Neural crest cell (in vitro differentiated cells): ENCODE measurements at places on chromosomes 2 and 18.

DNA sequence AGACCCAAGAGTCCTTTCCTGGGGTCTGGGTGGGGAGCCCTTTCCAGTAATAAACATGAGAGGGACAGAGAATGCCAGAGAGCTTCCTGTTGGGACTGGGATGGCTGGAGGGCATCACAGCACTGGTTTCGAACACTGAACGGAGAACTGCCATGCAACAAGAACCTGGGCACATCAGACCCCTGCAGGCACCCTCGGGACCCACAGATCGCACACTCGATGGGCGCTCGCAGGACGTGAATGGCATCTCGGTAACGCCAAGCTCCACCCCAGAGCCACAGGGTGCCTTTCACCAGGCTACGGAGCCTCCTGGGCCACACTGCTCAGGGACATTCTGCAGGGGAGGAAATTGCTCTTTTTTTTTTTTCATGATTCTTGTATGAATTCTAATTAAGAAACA, 25.1 kb downstream of the SLC66A2 start:
- no peak for DNase-seq

- DNase-seq = no peak
Observed at GRCh38 chr2:233817361-233817911, 36.9 kb downstream of the HJURP start.

GRCh38 chr2:24360050-24360962, at the start of gene ITSN2:
ITSN2 (minus strand) TSS chr2:24360536; CDS start chr2:24328082, 32,454 bp downstream.
- DNase-seq = peak; percentile 69

GRCh38 chr18:61764381-61764780, 128.4 kb downstream of the RNF152 start:
- no peak for DNase-seq

- DNase-seq = no peak
Observed at GRCh38 chr2:32792416-32792815, 154.3 kb upstream of the LTBP1 start.

DNA sequence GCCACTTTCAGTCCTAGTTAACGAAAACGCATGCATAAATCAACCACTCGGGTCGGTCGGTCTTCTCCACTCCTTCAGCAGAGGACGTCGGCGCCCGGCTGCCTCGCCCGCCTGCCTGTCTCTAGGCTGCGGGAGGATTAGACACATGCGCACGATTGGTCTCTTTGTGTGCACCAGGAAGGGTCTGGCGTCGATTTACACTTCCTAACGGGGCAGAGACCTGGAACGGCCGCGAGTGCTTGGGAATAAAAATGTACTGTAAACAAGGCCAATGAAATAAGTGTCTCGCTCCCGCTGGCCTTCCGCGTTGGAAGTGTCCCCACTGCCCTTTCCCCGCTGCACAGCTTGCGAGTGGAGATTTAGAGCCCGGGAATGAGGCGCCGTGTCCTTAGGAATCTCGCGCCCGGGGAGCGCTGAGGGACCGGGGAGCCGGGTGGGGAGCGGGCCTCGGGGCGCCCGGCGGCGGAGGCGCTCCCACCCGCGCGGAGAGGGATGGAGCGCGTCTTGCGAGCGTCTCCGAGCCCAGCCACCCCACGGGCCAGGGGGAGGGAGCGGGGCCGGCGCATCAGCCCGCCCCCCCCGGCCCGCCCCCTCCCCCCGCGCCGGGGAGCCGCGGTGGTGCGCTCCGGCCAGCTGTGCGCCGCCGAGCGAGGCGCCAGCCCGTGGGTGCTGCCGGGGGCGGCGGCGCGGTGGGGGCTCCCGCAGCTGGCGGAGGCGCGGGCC, at the start of gene DOK6:
DOK6 (plus strand) TSS at position 636 of the 723 bp plus-strand sequence.
- peak; percentile 61 for DNase-seq

GRCh38 chr2:166278856-166279255, 96.9 kb downstream of the SCN9A start:
- DNase-seq = no peak

GRCh38 chr2:205684871-205685313, 2.6 kb downstream of the NRP2 start:
- DNase-seq = no peak

GRCh38 chr2:12733846-12734245, 17.1 kb downstream of the TRIB2 start:
- no peak for DNase-seq

DNA sequence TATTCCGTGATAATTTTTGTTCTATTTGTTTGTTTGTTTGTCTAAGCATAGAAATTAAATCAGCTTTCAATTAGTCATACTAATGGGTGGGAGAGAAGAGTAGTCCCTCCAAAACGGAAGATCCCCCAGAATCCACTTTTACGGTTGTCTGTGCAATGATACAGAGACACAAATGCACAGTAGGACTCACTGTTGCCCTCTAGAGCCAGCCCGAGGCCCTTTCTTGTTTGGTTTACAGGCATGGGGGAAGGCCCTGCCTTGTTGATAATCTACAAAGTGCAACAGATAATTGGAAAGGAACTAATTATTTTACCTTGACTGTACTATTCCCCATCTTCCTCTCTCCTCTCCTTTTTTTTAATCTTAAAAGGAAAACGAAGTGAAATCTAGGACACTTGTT, 121.1 kb downstream of the ACOXL start:
- DNase-seq = peak; percentile 43

GRCh38 chr2:200702646-200703118, 109.0 kb upstream of the BZW1 start:
- no peak for DNase-seq

GRCh38 chr2:184620367-184620766, 22.0 kb downstream of the ZNF804A start:
- no peak for DNase-seq

DNA sequence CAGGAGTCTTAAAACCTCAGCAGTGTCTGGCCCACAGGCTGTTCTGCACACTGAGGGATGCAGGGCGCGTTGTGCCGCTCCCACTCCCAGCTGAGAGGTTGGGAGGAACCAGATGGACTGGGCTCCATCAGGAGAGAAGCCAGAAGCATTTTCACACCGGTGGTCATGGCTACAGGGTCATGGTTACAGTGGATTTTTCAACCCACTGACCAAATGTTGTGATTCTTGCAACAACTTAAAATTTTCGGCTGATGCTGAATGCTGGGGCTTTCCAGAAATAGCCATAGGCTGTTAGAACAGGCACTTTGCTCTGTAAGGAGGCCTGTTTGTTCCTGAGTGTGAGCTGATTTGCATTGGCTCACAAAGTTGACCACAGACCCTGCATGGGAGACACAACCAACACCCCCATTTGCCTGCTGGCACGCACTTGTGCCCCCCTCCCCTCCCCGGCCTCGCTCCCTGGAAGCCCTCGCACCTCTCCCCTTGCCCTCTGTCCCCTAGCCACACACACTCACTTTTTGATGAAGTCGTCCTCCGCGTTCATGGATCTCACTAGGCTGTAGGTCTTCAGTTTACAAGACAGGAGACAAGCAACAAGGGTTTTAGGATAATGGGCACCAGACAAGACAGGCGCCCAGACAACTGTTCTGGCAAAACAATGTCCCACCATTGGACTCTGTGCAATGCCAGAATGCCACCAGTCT, 3.4 kb downstream of the LPIN1 start:
- DNase-seq = no peak

- no peak for DNase-seq
Observed at GRCh38 chr2:168191955-168192785, 55.2 kb downstream of the STK39 start.

DNA sequence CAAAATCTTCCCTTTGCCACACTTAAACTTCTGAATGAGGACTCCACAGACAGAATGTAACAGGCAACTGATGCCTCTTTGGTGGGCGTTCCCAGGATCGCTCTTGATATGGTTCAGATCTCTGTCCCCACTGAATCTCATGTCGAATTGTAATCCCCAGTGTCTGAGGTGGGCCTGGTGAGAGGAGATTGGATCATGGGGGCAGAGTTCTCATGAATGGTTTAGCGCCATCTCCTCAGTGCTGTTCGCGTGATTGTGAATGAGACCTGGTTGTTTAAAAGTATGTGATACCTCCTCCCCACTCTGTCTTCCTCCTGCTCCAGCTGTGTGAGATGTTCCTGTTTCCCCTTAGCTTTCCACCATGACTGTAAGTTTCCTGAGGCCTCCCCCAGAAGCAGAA, 111.1 kb upstream of the SLC66A3 start:
- DNase-seq = no peak

- DNase-seq = peak; percentile 66
Observed at GRCh38 chr2:218322768-218323525, 30.6 kb upstream of the TMBIM1 start.

- DNase-seq = no peak
Observed at GRCh38 chr2:32942793-32943485, 3.8 kb upstream of the LTBP1 start.

- no peak for DNase-seq
Observed at GRCh38 chr2:216114382-216114713, 5.2 kb downstream of the XRCC5 start.

GRCh38 chr18:76494231-76495005, 624 bp downstream of the ZNF516 start:
- DNase-seq = peak; percentile 43

DNA sequence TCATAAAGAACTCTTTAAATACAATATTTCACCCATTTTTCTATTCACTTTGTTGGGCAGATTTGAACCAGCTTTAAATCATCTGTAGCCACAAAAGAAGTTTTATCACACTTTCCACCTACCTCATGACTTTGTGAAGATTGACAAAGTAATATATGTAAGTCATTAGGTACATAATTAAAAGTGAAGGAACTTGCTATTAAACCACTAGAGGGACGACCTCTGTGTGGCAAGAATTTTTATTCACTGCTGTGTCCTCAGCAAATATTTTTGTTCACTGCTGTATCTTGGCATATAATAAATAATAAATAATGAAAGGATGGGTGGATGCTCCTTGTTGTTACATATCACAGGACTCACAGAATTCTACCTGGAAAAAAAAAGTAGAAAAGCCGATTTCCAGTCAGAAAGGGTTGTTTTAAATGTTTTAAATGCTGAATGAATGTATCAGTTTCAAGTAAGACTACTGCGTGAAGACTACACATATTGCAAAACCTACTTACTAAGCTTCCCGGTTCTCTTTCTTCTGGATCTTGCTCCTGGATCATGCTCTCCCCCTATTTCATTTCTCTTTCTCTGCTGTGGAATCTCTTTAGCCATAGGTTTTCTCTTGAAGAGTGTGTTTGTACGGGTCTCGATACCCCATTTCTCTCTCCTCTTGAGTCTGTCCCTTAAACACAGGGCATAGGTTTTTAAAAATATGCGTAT, 44.8 kb downstream of the KCMF1 start:
- no peak for DNase-seq

DNA sequence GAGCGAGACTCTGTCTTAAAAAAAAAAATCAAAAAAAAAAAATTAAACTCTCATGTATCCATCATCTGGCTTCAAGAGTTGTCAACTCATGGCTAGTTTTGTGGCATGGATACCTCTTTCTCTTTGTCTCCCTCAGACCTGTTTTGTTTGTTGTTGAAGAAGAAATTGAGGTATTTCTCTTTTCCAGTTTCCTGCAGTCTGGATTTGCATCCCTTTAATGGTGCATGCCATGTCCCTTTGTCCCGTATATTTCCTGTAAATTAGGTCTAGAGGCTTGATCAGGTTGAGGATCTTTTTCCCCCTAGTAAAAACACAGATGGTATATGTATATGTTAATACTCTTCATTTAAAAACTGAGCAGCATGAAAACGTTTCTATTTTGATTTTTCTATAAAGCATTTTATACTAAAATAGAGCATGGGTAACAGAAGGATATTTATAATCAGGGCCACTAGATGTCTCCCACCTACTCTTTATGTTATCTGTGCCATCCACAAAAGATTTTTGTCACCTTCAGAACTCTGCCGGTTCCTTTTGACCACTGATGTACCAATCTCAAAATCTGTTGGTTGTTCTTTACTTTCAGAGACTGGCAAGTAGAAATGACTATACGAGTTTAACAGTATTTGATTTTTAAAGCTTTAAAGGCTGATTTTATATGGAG, 80.1 kb downstream of the GALNT1 start:
- no peak for DNase-seq

DNA sequence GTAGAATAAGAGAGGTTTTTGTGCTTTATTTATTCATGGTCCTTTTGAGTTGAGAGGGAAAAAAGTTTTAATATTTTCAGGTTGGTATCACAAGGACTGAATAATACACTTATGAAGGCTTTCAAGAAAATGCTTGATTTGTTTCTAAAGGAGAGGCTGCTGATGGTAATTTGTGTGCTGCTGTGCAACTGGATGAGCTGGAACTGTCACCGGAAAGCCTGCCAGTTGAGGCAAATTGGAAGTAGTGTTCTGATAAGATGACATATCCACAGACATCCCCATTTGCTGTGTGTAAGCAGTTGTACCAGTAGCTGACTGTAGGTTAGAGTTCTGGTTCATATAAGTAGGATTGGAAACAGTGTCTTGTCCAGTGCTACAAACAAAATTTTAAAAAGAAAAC, 21.6 kb upstream of the CACNB4 start:
- DNase-seq = no peak

GRCh38 chr2:130756053-130756873, 923 bp downstream of the AMER3 start:
- DNase-seq = peak; percentile 35

DNA sequence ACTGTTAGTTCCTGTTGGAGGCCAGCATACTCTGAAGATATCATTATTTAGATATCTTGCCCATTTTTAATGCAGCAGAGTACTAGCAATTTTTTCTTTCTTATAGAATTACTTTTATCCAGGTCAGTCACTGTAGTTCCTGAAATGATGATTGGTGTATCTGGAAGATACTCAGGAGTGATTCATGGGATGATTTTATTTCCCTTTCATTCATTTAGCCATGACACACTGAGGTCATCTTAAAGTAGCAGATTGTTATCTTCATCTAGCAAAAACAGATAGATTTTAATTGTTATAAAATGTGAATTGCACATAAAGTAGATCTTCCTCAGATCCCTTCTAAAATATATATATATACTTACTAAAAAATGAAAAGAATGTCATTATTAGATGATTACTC, 109.1 kb downstream of the PIK3C3 start:
- no peak for DNase-seq

DNA sequence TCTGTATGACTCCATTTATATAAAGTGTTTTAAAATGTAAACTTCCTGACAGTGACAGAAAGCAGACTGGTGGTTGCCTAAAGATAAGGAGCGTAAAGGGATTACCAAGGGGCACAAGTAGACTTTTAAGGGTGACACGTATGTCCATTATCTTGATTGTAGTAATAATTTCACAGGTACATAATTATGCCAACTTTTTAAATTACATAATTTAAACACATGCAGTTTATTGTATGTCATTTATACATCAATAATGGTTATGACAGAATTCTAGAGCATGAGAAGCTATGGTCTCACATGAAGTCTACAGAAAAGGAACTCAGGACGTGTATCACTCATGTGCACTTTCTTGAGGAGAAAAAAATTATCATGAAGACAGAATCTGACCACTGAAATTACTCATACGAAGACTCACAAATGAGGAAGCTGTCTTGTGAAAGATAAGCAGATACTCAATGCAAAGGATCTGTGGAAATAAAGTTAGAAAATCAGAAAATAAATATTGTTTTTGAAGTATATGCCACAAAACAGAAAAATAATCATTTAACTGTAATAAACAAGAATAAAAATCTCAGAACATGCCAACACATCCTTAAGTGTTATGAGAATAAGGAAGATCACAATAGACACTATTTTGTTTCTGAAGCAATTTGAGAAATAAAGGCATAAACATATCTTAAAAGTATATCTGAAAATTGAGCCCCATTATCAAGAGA, 84.4 kb downstream of the TMEM131 start:
- DNase-seq = no peak
